ENCODE measurements at places on chromosomes 2 and 18. TPM values are rescaled to one million over a fixed set of nuclear protein-coding genes. Genes with fewer than 3 reads are reported as not detected.

- DNase-seq = no peak
Observed at GRCh38 chr18:78766651-78767533, 212.7 kb upstream of the SALL3 start.

Gene COLEC12
- total RNA-seq = 0.18 TPM

GRCh38 chr2:225742487-225742886 is 343.0 kb downstream of the NYAP2 start:
- no peak for DNase-seq

DNA sequence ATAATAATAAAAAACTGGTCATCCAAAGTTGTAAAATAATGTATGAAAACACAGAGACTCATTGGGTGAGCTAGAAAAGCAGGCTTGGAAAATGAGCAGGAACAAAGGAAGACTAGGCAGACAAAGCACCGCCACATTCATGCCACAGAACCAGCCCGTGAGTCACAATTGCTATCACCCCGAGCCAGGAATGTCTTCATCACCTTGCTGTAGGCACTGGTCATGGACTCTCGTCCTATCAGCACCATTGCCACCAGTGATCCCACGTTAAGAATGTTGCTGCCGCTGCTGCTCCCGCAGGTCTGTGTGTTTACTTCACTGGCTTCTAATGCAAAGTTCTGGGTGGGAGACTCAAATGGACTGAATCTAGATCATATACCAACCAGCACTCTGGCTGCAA is 417.9 kb downstream of the PID1 start:
- no peak for DNase-seq

- no peak for DNase-seq
Observed at GRCh38 chr2:7609974-7610373, 692.8 kb downstream of the RNF144A start.

DNA sequence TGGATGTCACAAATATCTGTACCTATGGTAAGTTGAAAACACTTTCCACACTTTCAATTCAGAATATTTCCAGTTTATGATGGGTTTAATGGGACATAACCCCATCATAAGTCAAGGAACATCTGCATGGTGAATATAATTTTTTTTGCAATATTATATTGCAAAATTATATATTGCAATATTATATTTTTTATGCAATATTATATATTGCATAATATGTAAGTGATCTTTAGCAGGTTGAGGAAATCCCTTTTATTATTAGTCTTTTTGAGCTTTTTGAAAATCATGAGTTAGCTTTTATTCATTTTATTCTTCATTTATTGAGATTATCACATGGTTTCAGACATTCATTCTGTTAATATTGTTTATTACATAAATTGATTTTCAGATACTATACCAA is 342.2 kb upstream of the GALNT5 start:
- DNase-seq = no peak

DNA sequence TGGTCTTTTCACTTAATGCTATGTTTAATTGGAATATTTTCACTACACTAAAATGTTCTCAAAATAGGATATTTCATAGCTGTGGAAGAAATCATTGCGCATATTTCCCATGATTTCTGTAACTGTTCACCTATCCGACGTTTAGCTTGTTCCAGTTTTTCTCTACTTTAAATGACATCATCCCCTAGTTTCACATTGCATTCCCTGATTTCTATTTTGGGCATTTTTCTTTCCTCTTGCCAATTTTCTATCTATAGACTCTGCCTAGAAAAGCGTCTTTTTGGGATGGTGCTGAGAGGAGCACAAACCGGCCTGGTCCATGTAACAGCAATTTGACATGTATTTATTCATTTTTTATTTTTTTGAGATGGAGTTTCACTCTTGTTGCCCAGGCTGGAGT is 163.4 kb downstream of the SH3RF3 start:
- no peak for DNase-seq

DNA sequence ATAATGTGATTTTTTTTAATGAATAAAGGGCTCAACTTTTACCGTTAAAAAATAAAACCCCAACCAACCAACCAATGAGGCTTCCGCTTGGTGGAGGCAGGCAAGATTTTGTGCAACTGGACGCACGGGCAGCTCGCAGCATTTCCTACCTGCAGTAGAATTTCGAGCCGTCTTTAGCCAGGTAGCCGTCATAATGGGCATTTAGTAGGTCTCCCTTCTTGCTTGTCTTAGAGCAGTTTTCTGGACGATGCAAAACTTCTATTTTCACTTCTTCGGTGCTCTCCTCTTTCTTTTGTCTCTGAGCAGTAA is 316 bp downstream of the FKBP7 start:
- no peak for DNase-seq

- DNase-seq = no peak
Observed at GRCh38 chr18:40897884-40898283, 1057.2 kb upstream of the PIK3C3 start.

Gene ONECUT2
- total RNA-seq = 0.40 TPM

- no peak for DNase-seq
Observed at GRCh38 chr2:31381601-31382000, 32.9 kb downstream of the XDH start.

Gene TFCP2L1
- not detected for total RNA-seq

GRCh38 chr2:109322641-109323040 is 193.6 kb downstream of the SH3RF3 start:
- DNase-seq = no peak

DNA sequence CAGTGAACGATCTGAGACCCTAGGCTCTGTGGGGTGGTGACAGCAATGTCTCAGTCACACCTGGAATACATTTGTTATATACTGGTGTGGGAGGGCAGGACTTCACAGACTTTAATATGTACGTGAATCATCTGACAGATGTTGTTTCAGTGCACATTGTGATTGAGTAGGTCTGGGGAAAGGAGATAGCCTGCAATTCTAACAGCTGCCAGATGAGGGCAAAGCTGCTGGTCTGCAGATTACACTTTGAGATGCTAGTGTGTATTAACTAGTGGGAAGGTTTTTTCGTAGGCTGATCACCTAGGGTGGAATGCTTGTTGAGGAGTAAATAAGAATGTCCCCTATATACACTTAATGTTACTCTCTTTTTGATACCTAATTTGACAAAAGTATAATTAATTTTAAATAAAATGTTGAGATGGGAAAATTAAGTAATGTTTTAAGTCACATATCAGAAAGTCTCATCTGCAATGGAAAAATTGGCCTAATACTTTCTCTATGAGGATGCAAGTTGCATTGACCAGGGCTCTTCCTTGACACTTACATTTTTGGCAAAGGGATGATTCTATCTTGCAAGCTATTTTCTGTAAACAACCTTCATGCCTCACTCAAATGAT is 496.9 kb upstream of the HNMT start:
- DNase-seq = peak; percentile 39

DNA sequence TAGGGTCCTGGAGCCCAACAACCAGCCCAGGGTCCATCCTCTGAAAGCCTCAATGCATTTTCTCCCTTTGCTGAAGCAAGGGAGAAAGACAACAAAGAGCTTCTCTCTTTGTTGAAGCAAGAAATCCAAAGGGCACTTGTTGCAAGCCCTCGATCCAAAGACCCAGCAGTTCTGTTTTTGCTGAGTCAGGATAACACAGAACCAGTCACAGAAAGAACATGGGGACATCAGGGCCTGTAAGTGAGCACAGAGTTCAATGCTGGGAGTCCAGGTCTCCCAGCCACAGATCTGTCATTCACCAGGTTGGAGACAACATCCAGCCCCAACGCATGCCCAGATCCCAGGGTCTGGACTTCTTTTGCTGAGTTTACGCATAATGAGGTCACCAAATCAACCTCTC is 315.8 kb upstream of the KLHL29 start:
- DNase-seq = no peak

- no peak for DNase-seq
Observed at GRCh38 chr2:43132683-43133301, 93.6 kb downstream of the ZFP36L2 start.

Gene SPP2
- total RNA-seq = not detected

DNA sequence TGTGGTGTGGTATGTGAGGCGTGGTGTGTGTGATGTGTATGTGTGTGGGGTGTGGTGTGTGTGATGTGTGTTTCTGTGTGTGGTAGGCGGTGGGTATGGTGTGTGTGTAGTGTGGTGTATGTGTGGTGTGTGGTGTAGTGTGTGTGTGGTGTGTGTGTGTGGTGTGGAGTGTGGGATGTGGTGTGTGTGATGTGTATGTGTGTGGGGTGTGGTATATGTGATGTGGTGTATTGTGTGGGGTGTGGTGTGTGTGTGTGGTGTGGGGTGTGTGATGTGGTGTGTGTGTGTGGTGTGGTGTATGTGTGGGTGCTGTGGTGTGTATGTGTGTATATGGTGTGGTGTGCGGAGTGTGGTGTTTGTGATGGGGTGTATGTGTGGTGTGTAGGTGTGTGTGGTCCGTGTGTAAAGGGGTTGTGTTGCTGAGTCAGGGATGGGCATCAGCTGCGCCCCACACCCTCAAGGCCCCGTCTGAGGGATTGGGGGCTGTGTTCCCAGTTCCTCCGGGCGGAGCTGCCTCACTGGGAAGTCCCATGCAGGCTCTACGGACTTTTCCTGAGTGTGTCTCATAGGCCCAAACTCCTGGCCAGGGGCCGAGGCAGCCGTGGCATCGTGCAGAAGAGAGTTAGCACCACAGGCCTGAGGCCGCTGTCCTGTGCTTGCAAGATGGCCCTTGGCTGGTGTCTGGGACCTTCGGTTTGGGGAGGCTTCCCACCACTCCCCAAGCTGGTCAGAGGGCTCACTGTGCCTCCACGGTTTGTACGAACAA is 18.2 kb upstream of the ARL4C start:
- no peak for DNase-seq

Gene NEURL3
- not detected for total RNA-seq

GRCh38 chr2:96649342-96649741 is 6.8 kb downstream of the FER1L5 start:
- no peak for DNase-seq

Gene ACOXL
- not detected for total RNA-seq

DNA sequence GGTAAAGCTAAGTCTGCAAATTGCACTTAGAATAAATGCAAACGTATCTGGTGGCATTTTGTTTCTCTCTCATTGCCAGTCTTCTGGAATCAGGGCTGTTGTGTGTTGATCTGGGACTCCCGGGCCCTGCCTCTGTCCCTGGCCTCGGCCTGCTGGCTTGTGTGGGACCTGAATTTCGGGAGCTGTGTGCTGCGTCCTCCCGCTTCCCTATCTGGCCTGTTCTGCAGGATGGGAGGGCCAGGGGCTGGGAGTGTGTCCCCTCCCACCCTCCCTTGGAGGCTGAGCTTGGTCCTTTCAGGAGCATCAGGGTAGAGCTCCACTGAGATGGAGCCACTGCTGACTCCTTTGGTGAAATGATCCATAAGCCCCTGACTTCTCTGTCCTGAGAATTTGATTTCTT is 118.5 kb downstream of the ACKR3 start:
- no peak for DNase-seq

DNA sequence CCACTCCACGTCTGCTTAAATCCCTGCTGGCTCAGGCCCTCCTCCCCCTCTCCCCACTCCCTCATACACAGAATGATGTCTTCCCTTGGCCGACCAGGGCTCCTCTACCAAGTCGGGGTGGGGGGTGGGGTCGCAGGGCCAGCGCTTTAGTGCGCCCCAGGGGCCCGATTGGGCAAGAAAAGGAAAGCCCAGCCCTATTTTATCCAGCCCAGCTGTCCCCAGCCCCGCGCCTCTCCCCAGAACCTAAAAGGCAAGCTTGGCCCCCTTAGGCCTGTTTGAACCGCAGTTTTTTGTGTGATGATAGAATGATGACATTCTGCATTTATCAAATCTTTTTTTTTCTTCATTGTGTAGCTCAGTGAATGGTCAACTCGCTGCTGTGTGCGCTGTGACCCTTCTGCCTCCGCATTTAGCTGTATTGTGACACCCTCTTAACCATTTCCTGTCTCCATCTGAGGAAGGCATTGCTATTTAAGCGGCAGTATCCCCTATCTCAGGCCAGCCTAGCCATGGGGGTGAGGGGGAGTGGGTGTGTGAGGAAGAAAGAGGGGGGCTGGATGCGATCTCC is 231.4 kb downstream of the HAUS1 start:
- DNase-seq = no peak

DNA sequence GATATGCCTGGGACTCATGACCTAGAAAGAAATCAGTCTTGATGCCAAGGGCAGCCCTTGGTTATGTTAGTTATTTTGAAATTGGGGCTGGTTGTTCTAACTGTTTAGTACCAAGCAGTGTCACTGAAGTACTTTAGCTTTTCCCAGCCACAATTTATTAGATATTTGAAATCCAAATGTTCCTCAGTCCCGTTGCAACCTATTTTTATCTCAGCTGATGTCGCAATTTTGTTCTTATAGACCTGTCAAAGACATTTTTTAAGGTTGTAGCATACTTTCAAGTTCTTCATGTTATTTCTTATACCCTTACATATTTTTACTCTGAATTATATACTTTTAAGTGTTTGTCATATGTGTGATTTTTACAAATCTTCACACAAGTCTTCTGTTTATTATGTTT is 100.1 kb downstream of the LRP1B start:
- no peak for DNase-seq

DNA sequence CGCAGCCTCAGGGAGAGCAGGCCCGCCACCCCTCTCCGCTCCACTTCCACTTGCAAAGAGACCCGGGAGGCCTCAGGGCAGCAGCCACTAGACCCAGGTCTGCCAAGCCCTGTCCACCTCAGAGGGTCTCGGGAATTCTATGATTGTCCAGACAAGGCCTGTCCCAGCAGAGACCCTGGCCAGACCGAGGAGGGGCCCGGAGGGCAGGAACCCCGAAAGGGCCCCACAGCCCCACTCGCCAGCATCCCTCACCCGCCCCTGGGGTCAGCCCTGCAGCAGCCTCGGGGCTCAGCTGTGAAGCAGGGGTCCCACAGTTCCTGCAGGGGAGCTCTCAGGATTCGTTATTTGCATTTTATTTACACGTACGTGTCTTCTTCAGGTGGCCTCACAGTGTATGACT is 269.5 kb downstream of the EIPR1 start:
- DNase-seq = no peak

Gene C2orf15
- total RNA-seq = not detected

Measured in HFFc6 (cell line).